ENCODE measurements at places on chromosomes 5 and 9. TPM values are rescaled to one million over a fixed set of nuclear protein-coding genes. Genes with fewer than 3 reads are reported as not detected.

DNA sequence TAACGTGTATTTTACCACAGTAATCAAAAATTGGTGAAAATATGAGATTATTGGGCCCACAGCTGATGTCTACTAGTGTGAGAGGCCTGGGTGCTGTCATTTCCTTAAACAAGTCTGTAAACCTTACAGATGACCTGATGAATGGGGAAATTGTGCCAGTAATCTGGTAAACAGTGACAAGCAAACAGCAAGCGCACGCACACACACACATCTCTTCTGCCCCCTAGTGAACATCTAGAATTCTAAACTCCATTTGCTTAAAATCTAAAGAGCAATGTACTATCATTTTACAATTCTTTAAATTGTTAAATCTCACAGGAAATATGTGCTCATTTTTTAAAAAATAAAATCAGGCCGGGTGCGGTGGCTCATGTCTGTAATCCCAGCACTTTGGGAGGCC, 7.5 kb upstream of the RAPGEF1 start:
- DNase-seq, result no peak

DNA sequence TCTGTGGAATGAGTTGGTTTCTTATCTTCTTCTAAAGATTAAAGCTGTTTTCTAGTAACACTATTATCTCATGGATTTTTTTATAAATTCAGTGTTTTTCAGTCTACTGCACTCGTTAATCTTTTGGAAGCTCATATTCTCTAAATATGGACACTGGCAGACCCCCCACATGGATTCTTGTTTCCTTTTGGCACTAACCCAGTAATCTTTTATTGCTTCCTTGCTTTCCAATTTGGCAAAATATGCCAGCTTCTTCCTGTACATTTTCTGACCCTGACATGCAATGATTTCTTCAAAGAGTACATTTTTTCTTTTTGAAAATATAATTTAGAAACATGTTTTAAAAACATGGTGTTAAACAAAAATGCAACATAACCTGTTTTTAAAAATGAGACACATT, 474.2 kb upstream of the FTMT start:
- DNase-seq, result no peak

DNA sequence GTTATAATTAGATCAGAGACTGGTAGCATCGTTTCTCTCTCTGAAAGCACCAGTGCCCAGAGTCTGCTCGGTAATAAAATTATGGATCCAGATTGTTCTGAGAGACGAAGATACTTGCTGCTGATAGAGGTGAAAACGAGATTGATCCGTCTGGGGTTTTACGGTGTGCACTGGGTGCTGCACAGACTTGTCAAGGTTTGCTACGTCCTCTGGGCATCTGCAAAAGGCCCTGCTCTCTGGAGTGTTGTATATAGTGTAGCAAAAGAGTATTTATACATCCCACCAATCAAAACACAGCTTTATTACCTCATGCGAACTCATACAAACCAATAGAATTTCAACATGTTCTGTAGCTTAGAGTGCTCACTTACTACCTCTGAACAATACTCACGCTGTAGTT, 219.3 kb downstream of the PBX3 start:
- DNase-seq, result no peak

DNA sequence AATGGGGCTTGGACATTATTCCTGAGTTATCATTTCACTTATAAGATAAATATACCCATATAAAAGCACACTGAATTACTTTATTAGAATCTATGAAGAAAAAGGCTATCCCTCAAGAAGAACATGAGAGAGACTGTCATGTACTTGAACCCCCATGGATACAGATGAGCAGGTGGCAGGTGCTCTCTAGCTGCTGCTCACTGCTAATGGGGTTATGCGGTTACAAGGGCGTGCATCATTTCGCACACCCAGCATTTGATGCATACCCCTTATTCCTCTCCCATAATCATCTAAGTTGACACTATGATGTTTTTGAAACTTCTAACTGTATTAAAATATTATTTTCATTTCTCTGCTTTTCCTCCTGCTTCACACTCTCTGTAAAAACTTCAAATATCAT, 16.4 kb downstream of the ITK start:
- DNase-seq, result no peak

GRCh38 chr5:33068786-33069185, 357.7 kb downstream of the NPR3 start:
- DNase-seq, result no peak

- DNase-seq, result no peak
Observed at GRCh38 chr5:31095796-31096195, 97.7 kb upstream of the CDH6 start.

DNA sequence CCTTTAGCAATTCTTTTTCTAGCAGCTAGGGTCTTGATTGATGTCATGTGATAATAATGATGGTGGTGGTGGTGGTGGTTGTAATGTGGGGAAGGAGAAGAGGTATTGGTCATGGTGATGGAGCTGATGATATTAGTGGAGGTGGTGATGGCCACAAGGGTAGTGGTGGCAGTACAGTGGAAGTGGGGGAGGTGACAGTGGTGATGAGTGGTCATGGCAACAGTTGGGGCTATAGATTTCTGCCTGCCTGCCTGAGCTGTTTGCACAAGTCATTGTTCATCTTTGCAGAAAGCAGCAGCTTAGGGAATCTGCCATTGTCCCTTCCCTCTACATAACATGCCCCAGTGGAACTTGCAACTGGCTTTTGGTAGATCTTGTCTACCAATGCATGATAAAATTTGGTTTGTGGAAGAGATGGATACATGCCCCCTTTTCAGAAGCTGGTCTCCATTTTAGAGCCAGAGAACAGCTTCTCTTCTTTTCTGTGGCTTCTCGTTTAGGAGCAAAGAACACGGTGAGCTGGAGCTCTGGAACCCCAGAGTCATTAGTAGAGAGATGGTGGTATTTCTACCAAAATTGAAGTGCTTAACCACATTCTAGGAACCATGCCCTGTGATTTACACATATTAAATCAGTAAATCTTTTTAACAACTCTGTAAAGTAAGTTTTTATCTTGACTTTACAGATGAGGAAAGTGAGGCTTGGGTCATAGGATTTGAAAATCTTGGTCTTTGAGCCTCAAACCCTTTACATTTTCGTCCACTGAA, 100.3 kb downstream of the AOPEP start:
- DNase-seq, result no peak

- no peak for DNase-seq
Observed at GRCh38 chr5:135951257-135951656, 3.5 kb downstream of the LECT2 start.

DNA sequence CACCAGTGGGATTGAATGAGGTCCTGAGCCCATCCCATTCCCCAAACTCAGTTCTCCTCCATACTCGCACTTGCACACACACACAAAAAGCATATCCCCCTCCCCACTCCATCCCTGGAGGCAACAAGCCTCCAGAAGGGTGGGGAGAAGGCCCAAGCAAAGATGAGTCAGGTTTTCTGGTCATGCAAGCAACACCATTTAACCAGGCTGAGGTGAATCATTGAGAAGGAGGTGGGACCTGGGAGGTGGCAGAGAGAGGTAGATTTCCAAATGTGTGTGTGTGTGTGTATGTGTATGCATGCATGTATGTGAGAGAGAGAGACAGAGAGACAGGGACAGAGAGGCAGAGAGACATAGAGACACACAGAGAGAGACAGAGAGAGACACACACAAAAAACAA, 185.2 kb upstream of the TRIM32 start:
- no peak for DNase-seq

- no peak for DNase-seq
Observed at GRCh38 chr5:39758426-39758825, 333.6 kb upstream of the DAB2 start.

DNA sequence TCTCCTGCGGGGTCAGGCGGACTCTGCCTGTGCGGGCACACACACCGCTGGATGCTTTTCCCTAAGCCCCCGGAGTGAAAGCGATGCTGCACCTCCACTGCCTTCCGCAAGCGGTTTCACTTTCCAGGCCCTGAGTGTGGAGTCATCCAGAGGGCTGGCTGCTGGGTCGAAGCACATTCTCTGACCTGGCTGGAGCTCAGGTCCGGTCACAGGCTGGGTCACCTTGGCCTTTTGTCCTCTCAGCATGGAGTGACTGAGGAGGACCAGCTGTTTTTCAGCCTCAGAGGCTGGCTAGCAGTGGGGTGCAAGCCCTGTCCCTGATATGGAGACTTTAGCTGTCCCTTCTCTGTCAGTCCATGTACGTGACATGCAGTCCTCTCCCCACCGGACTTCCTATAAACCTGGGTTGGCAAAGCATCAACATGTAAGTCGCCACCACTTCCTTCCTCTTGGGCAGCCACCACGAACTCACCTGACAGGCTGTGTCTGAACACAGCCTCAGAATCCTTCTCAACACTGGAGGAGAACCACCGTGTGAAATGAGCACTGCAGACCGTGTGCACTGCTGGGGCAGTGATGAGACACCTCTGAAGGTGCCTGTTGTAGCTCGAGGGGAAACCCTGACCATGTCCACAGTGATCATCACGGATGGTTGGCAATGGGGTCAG, 51.3 kb downstream of the GADD45G start:
- DNase-seq, result no peak

- no peak for DNase-seq
Observed at GRCh38 chr9:6984941-6985578, 227.3 kb downstream of the KDM4C start.

GRCh38 chr5:122412966-122413365, 100.9 kb downstream of the SNCAIP start:
- no peak for DNase-seq

DNA sequence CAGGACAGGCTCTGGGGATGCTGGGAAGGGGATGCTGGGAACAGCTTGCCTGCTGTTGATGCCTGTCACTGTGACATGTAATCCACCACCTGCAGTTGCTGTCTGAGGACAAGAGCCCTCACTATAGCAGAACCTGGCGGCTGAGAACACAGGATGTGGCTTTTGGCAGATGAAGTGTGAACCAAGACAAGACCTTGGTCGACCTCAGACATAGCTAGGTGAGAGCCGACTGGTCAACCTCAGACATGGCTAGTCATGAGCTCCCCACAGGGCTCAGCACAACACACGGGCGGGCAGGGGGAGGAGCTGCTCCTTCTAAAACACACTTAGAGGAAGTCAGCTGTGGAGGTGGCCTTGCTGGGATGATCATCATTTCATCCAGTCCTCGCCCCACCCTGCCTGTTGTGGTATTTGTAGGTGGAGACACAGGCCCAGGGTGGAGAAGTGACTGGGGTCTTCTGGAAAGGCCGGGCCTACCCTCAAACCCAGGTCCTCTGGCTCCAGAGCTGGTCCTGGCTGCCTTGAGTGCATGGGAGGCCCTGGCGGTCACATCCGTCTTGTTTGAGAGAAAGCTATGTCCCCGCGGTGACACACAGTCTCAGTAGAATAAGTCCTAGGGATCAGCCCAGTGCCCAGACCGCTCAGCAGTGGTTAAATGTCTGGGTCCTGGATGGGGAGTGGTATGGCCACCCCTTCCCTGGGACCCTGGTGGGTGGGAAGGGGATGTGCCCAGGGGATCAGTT, 6.1 kb downstream of the SUSD3 start:
- no peak for DNase-seq

DNA sequence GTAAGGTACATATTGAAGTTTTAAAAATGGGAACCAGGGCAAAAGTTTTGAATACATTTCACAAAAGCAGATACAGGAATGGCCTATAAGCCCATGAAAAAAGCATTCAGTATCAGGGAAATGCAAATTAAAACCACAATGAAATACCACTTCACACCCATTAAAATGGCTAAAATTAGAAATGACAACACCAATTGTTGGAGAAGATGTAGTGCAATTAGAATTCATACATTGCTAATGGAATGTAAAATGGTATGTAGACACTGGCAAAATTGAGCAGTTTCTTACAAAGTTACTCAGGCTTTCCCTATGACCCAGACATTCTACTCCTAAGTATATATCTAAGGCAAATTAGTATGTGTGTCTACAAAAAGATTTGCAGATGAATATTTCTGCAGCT, 34.2 kb downstream of the CDC14B start:
- no peak for DNase-seq

GRCh38 chr5:91106842-91107511, 276.1 kb downstream of the ARRDC3 start:
- no peak for DNase-seq

DNA sequence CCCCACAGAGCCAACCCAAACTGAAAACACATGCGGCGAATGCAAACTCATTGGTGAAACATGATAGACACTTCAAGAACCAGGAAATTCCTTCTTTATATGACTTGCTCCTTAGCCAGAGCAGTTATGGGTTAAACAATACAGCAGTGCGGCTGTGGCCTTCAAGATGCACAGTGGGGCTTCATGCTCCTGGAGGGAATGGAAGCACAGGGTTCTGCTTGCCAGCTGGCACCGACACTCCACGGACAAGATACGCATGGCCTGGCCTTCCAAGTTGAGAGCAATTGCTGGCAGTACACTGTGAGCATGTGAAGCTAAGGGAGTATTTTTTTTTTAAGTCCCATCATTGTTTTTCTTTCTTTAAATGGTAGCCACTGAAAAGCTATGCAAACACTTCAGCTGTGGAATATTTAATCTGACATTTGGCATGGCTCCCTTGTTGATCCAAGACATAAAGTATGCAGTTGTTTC, 451.6 kb upstream of the CD180 start:
- no peak for DNase-seq

DNA sequence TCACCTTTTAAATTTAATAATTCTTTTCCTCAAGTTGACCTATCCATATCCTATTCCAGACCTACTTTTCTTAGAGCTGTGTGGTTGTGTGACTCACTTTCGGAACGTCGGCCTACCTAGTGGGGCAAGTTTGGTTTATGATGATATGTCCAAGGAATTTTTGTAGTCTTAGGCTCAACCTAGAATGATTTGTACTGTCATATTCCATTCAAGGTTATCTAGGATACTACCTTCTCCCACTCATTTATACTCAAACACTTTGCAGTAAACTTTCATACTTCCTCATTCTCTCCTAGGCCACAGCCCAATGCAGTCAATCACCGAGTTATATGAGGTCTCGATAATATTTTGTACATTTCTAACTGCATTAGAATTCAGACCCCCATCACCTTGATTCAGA, 61.9 kb downstream of the PIK3R1 start:
- no peak for DNase-seq

GRCh38 chr5:151224372-151224771, 480 bp upstream of the CCDC69 start:
- DNase-seq, result no peak

- no peak for DNase-seq
Observed at GRCh38 chr9:20524776-20525175, 97.5 kb downstream of the MLLT3 start.

DNA sequence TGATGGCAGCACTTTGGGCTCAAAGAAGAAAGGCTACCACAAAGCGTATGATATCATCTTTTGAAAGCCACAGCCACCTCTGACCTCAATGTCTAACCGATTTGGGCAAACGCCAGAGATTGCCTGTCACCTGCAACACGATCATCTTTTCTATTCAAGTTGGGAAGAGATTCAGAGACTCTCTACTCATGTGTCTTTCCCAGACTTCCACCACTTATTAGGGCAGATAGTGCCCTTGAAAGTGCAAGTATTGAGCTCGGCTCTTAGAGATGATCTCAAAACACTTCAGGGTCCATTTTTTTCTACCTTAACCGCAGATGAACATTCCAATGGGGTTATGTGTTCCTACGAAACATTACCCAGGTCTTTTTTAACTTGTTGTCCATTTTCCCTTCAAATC, 213.7 kb downstream of the DRD1 start:
- no peak for DNase-seq

The PRR7 gene
- 39.2 TPM for total RNA-seq

The ZBTB5 gene
- total RNA-seq, result 30.6 TPM

The SLC34A1 gene
- total RNA-seq, result not detected

The PCDHA9 gene
- total RNA-seq, result 0.21 TPM

The ESM1 gene
- not detected for total RNA-seq

The PCDHGB6 gene
- 0.23 TPM for total RNA-seq

The ATG10 gene
- 14.0 TPM for total RNA-seq

The MYMK gene
- total RNA-seq, result not detected

The ASS1 gene
- 26.2 TPM for total RNA-seq

The PPIC gene
- 45.8 TPM for total RNA-seq

The INSL4 gene
- not detected for total RNA-seq
